ENCODE measurements at places on chromosomes 7 and 10.

DNA sequence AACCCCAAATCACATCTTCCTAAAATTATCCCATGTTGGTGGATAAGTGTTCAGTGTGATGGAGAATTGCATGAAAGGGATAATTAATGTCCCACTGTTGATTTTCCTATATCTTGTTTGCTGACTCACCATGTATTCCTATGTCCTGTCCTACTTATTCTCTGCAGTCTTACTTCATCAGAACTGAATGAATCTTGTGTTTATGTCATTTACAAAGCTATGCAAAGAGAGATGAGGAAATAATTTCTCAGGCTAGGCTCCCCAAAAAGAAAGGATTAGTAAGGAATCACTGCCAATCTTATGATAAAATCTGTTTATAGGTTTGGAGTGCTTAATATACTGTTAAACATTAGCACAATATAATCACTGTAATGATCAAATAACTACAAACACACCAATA is 360.8 kb downstream of the CRPPA start:
- no peak for DNase-seq

DNA sequence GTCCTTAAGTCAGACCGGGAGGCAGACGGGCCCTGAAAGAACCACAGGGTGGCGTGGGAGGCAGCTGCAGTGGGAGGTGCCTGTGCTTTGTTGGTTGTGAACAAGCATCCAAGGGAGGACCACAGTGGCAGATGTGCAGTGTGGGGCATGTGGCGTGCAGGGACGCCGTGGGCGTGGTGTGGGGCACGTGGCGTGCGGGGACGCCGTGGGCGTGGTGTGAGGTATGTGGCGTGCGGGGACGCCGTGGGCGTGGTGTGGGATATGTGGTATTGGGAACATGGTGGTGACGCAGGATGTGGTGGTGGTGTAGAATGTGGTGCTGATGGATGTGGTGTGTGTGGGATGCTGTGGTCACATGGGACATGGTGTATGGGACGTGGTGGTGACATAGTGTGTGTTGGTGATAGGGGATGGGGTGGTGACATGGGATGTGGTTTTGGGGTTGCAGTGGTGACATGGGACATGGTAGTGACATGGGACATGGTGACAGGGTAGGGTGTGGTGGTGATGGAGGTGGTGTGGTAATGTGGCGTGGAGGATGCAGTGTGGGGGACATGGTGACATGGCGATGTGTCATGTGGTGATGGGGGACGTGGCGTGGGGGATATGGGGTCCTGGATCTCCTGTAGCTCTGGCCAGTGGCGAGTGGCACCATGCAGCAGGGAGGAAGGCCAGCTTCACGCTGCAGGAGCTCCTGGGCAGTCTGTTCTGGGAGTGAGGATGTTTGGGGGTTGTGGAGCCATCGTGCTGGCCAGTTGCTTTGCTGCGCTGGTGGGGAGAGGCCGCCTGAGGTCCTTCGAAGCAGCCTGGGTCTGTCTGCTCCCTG is 78.8 kb downstream of the INPP5A start:
- peak; percentile 68 for DNase-seq

DNA sequence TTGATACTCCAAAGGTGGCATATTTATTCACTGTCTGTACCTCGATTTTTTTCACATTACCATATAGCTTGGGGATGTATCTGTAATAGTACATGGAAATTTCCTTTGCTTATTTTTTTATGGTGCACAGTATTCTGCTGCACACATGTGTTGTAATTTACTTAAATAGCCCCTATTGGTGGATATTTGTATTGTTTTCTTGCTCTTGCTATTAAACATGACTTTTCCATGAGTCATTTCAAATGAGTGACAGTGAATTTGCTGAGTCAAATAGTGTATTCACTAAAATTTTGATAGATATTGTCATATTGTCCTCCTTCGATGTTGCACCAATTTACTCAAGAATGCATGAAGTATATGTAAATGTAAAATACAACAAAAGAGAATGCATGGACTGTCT is 122.7 kb upstream of the STEAP4 start:
- DNase-seq, result no peak

- no peak for DNase-seq
These were observed 23.9 kb downstream of the STEAP1 start for GRCh38 chr7:90178166-90178565.

- no peak for DNase-seq
These were observed 213.5 kb upstream of the NRP1 start for GRCh38 chr10:33547976-33548375.

DNA sequence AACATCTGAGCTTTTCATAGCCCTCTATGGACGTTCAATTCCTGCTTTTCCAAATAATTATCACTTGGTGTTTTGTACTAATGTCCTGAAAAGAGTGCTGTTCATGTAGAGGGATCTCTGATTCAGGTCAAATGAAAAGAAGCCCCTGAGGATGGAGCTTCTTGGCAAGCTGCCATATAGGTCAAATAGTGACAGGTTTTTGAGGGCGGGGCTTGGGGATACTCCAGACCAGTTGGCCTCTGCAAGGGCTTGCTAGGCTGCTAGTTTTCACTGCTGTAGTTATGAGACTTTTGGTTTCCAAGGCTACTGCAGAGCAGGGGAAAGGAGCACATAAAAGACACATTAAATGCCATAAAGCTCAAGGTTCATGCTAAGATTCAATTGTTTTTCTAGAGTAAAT is 257.2 kb upstream of the CACNA2D1 start:
- DNase-seq, result no peak

GRCh38 chr10:112584276-112584675 is 137.3 kb downstream of the VTI1A start:
- no peak for DNase-seq

- DNase-seq, result no peak
These were observed 105.5 kb upstream of the MKLN1 start for GRCh38 chr7:131222171-131222570.

- no peak for DNase-seq
These were observed 768.3 kb downstream of the SORCS3 start for GRCh38 chr10:105409370-105409769.

DNA sequence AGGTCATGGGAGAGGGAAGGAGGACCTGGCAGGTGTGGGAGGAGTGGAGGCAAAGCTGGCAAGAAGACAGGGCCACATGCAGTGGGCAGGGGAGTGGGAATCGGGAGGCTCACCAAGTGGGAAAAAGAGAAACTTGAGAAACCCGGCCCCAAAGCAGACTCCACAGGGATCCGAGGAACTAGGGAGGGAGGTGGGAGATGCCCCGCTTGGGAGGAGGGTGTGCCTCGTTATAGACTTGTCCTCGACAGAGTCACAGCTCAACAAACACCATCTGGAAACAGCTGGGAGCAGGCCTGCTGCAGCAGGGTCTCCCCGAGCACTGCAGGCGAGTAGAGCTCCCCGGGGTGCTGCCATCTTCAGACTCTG is 54.8 kb downstream of the MKI67 start:
- no peak for DNase-seq

DNA sequence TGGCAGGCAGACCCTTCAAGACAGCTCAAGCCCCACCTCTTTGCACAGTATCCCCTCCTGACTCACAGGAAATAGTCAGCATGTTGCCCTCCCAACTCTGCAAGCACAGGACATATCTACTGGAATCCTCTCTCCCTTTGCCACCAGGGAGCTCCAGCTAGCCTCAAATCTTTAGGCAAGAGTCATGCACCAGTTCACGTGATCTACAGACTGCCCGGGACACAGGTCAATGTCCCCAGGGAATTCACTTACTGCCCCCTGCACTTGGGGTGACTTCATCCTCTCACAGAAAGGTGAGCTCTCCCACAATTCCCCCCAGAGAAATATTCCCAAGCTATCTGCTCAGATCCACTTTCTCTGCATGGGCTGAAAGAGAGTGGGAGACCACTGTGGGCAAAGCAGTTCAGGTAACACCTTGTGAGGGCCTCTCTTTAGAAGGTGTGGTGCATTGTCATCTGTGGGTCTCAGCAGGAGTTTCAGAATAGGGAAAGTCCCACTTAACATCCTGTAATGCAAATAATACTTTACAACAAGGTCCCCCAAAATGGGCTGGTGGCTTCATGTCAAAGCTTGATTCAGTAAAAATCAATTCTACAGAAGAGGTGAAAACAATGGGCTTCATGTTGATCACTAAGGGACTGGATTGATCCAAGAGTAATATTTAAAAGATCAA is 129.9 kb downstream of the NOC3L start:
- DNase-seq, result no peak

DNA sequence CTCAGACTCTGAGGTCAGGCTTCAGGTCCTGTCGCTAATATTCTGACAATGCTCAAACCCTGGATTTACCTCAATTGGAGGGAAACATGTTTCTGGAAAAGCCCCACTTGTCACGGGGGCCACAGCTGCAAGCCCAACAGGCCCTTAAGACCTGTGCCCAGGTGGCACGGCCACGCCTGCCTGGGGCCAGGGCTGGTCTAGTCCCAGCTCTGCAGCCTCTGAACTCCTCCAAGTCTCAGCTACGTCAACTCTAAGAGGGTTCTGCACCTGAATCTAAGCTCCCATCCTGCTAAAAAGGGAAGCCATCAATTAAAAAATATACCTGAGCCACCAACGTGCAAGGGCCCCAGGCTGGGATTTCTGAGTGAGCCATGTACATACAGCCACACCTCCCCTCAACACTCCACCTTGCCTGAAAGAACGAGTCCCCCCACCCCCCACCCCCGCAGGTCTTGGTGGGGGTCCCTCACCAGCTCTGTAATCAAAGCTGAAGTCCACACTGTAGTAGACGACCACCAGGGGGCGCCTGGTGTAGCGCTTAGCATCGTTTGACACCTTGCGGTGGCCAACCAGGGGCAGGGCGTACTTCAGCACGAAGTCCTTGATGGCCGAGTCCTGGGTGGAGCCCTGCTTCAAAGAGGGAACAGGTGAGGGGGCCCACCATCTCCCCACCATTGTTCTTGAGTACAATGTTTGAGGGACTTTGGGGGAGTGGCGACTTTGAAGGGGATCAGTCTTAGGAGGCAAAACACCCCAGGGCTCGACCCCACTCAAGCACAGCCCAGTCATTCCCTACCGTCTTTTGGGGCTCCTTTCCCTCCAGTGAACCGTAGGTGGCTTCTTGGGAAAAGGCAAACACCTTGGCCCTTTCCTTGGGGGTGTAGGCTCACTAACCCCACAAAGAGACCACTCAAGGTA is 22.6 kb downstream of the PDIA4 start:
- peak; percentile 77 for DNase-seq

DNA sequence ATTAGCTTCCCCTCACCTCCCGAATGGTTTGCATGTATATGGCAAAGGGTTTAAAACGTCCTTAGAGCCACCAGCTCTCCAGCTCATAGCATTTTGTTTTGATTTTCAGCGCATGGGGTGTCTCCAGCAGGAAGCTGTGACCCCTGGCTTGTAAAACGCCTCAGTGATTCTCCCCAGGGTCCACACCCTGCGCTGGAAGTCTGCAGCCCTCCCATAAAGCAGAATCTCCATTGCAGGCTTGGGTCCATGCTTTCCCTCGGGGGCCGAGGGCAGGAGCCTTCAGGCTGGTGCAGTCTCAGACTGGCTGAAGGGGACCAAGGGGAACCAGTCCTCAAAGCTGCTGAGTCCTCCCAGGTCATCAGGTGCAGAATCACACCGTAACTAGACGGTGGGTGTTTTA is 109.7 kb downstream of the VIPR2 start:
- no peak for DNase-seq

GRCh38 chr7:151389096-151389767 is 20.6 kb downstream of the WDR86 start:
- no peak for DNase-seq

DNA sequence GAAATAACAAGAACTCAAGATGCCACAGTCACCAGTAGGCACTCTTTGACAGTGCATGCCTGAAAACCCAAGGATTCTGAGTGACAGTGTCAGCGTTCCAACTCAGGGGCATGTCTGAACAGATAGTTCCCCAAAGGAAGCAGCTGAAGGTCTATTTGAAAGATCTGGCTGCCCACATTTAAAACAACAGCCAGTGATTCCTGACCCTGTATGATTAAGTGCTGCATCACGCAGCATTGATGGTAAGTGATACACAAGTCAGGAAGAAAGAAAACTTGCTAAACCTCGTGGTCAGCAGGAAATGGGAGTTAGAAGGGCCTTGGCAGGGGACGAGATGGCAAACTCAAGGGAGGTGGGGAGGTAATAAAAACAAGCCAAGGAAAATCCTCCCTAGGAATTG is 1013.1 kb downstream of the TYW1 start:
- DNase-seq, result no peak

DNA sequence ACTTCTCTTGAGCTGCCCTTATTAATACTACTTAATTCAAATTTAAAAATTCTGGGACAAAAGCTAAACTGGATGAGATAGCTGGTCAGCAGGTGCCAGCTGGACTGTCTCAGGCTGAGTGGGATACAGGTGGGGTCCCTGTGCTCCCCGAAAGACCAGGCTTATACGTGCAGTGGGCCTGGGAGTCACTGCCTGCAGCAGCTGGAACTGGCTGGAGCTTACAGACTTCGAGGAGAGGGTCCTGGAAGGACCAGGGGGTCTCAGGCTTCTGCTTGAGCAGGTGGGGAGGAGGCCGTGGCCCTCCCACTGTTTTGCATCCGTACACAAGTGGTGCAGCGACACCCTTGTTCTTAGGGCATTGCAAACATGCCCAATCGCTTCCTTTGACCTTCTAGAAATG is 203.7 kb downstream of the GLRX3 start:
- no peak for DNase-seq

DNA sequence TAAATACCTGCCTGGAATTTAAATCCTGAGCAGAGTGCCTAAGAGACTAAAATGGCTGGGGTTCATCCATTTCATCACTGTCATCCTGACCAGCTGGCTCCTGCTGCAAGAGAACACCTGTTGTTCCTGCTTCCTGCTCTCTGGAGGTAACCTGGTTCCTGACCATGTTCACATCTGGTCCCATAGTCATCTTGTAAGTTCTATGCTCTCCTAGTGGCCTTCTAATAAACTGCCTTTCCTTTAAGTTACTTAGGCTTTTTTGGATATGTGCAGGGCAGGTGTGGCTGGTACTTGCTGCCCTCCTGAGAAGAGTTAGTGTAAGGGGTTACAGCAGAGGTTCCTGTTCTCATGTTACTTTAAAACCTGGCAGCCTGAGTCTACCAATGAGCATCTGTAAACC is 80.0 kb downstream of the NRCAM start:
- DNase-seq, result no peak

GRCh38 chr10:132579027-132579859 is 41.7 kb downstream of the INPP5A start:
- DNase-seq, result no peak

DNA sequence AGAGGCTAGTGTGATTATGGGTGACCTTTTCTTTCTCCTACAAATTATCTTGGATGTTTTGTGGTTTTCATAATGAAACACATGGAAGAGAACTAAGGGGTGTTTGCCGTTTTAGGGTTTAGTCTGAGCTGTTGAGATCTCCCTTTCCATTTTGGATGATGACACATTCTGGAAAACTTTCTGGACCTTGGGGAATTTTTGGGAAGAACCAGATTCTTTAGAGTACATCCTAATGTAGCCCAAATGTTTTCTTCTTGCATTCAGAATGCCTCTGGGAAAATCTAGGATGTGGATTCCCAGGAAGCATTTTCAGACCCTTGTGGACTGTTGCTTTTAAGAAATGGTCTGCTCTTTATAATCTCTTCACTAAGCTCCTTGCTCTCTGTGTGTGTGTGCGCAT is 165.7 kb downstream of the SORCS3 start:
- no peak for DNase-seq

GRCh38 chr7:157903710-157904109 is 566.9 kb downstream of the DNAJB6 start:
- DNase-seq, result no peak

All from effector memory CD8-positive, alpha-beta T cell (primary cell).